Thoracic aorta (tissue), 2 donors: ENCODE measurements at places on chromosomes 4 and X.

DNA sequence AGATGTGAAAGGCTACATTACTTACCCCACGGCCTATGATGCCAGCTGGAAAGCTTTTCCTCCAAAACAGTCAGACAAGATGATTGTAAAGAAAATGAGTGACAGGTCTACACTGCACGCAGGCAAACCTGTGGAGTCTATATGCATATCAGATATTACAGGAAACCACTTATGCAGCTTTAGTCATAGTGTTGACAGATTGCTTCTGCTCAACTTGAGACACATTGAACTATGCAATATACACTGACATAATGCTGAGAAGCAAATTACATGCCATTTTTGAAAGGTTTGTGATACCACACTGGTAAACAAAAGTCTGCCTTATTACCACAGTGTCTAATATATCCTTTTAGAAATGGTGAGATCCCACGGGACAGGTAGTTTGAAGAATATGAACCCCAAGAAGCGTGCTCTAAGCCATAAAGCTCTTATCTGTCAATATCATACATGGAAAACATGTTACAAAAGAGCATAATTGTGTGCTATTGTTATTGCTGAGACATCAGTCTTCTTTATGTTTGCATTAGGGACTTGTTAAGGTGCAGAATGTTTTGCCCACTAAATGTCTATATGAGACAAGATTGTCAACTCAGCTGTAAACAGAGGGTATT, 1835.8 kb upstream of the TENM3 start:
- DNase-seq = no peak

DNA sequence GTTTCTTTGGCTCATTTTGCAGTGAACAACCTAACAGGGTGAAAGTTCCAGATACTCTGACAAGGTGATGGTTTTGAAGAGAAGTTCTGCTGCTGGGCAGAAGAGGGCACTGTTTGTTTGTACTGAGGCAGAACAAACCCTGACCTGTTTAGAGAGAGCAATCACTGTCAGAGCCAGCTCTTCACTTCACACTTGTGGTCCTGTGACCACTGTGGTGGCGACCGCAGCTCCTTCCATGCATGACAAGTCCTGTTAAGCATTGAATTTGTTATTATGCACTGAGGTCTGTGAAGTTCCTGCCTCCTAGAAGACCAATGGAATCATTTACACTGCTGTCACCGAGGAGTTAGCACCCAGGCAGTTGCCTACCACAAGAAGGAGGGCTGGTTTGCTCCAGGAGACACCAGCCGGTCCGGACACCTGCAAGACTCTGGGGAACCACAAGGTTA, 86.6 kb downstream of the ZNF330 start:
- DNase-seq = no peak

GRCh38 chr4:152999346-153000075, 63.4 kb downstream of the FHDC1 start:
- no peak for DNase-seq

DNA sequence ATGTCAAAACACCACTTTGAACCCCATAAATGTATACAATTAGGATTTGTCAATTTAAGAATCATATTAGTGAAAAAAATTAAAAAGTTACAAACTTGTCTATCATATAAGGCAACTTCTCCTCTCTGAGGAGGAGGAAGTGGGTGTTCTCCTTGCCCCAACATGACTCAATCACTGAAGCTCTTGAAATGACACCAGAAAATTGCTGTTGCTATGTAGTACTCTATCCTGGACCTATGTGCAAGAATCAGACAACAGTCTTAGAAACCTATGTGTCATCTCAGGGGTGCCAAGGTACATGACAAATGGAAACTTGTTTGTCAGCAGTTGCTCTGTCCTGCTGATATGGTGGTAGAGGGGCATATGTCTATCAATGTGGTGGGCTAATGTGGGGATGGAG, 47.7 kb downstream of the HMGB3 start:
- DNase-seq = no peak

DNA sequence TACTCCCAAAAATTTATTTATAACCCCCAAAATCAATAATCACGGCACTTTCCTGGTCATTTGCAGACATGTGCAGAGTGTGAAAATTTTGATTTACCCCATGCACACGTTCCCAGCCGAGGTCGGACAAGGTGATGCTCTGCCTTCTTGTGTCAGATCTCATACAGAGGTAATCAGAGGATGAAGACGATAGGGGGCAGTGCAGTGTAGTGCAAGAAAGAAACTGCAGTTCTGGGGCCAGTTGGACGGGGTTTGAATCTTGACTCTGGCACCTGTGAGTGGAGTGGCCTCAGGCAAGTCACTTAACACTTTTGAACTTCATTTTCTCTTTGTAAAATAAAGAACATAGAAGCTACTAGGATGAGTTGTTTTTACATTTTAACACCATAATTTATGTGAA, 88.4 kb downstream of the FRMPD3 start:
- DNase-seq = no peak

DNA sequence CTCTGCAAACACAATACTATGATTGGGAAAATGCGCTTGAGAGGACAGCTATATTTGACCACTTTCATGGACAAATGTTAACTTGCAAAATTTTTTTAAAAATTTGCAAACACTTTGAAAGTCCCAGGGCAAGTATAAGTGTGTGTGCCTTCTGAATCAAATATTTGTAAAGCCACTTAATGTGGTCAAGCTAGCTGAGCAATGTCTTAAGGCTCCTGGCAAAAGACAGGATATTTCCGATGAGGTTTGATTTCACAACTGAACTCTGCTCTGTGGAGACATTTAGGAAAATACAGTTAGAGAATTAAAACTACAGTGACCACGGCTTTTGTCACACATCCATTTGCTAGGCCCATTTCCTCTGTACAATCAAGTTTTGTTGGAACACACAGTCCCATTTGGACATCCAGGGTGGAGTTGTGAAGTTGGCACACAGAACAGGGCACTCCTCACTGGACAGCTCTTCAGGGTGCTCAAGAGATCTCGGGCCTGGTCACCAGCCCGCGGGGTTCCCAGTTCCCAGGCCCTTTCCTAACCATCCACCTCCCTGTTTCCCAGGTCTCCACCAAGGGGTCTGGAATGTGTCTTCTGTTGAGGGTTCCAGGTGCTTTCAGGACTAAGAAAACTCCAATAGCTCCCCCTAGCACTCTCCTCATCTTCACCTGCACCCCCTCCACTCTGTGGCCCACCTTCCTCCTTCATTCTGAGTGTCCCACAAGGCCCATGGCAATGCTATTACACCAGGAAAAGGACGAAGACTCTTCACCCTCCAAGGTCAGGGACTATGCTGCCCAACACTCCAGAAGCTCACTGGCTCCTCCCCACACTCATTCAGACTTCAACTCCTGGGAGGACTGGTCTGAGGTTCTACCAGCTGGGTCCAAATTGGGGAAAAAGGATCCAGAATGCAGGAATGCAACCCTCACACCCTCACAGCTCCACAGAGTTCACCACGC, 41.9 kb downstream of the XAGE2 start:
- DNase-seq = no peak
